HEK293T (cell line): ENCODE measurements at places on chromosomes 2 and 18.
A peak's percentile ranks its signal among the peaks of the same experiment; 100 is the strongest.

DNA sequence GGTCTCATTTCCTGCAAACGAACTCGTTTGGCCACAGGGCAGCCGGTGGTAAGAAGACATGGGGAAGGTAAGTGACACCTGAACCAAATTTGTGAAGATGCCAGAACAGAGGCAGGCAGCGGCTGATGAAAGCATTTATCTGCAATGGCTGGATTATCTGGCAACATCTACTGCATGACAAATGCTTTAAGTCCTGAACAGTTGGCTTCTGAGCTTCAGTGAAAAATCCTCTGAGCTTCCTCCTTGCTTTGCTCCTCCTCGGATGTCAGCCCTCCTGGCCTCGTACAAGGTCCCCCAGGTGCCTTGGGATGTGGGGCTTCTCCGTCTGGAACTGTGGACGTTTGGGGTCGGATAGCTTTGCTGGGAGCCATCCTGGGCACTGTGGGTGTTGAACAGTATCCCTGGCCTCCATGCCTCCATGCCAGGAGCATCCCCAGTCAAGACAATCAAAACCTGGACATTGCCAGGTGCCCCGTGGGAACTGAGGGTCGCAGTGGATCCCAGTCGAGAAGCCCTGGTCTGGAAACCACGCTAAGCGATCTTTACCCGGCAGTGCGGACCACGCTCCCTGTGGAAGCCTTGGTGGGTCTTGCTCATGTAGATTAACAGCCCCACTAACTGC is 49.3 kb downstream of the KCNG2 start:
- DNase-seq: no peak

- no peak for DNase-seq
These were observed 75.1 kb downstream of the CIB4 start for GRCh38 chr2:26566081-26566375.

DNA sequence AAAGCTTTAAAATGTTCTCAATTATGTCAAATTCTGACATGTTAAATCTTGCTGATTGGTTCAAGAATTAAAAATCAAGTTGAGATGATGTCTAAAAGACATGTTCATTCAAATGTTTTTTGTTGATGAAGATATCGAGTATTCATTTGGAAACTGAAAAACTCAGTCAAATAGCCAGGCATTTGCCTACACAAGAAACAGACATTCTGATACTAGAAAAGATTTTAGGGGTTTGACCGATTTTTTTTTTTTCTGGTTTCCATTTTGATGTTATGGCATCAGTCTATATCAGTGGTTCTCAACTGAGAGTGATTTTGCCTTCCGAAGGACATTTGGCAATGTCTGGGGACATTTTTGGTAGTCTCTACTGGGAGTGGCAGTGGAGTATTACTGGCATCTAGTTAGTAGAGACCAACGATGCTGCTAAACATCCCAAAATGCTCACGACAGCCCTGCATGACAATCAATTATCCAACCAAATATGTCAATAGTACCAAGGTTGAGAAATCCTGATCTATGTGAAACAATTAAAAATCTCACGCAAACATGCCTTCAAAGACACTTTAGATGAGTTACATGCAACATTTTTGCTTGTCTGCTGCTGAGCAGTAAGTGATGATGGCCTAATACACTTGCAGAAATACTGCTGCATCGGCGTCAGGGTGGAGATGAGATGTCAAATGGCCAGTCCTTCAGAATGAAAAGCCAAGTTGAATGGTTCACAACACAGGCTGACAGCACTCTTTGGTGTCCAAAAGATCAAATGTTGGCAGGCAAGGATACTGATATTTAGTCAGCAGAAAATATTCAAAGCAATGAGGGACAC is 12.5 kb downstream of the RASGRP3 start:
- DNase-seq: no peak

DNA sequence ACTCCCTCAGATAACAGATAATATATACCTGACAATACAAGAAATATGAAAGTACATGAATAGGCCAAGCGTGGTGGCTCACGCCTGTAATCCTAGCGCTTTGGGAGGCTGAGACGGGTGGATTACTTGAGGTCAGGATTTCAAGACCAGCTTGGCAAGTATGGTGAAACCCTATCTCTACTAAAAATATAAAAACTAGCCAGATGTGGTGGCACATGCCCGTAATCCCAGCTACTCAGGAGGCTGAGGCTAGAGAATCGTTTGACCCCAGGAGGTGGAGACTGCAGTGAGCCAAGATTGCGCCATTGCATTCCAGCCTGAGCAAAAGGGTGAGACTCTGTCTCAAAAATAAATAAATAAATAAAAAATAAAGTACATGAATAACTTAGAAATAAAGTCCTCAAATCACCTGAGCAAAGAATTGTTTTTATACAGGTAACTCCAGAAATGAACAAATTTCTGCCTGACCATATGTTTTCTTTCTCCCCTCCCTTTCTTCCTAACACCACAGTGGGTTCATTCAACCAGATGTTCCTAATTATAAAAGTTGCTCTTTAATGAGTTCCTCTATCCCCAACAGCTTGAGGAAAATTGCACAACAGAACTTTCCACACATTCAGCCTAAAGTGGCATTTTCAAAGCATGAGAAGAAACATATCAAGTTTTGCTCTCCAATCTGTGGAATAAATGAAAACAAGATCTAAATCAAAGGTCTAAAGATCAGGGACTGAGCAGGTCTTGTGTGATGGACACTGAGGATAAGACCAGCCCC is 33.6 kb upstream of the AP1S3 start:
- no peak for DNase-seq

DNA sequence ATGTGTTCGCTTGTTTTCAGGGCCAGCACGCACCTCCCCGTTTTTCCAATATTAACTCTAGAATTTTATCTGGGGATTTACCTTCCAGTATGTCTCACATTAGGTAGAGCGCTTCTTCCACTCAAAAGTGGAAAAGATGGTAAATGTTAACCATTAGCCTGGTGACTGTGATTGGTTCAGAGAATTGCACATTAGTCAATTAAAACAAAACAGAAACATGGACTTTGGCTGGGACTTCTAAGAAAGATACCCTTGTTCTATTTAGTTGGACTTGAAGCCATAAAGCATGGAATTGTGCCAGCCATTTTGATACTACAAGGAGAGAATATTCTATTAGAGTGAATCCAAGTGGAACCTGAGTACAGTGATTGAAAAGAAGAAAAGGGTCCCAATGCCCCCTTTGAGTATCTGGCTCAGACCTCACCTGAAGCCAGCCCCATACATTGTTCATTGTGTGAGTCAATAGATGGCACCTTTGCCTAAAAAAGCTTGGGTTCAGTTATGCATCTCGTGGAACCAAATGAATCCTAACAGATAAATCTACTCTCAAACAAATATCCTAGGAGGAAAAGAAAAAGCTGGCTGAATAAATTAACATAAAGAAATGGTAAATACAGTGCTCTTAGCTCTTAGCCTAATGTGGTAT is 354.3 kb downstream of the IRS1 start:
- DNase-seq: no peak

DNA sequence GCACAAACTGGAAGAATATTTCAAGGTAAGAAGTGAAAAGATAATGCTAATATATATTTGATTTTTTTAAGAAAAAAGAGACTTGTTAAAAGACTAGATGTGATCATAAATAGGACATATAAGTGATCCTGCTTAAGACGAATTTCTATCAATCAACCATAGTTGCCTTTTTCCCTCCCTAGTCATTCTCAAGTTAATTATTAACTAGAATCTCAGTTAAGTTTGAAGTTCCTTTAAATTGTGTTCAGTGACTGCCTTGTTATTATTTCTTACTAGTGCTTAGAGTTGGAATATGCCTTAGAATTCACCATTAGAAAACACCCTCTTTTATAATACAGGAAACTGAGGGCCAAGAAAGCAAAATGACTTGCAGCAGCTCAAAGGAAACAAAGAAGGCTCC is 141.5 kb upstream of the SP5 start:
- DNase-seq: no peak

GRCh38 chr2:217204358-217204757 is 344.5 kb upstream of the TNP1 start:
- no peak for DNase-seq

- no peak for DNase-seq
These were observed 53.0 kb upstream of the ASAP2 start for GRCh38 chr2:9153643-9153980.

GRCh38 chr18:60149316-60149715 is 223.3 kb downstream of the MC4R start:
- no peak for DNase-seq

GRCh38 chr2:38233231-38233983 is 143.7 kb downstream of the ATL2 start:
- peak; percentile 14 for DNase-seq

- no peak for DNase-seq
These were observed 60.1 kb upstream of the IL1RL1 start for GRCh38 chr2:102251042-102251848.

GRCh38 chr2:18153741-18154140 is 275.3 kb downstream of the KCNS3 start:
- DNase-seq: no peak

- no peak for DNase-seq
These were observed 2.0 kb downstream of the SLC14A2 start for GRCh38 chr18:45617284-45617683.

DNA sequence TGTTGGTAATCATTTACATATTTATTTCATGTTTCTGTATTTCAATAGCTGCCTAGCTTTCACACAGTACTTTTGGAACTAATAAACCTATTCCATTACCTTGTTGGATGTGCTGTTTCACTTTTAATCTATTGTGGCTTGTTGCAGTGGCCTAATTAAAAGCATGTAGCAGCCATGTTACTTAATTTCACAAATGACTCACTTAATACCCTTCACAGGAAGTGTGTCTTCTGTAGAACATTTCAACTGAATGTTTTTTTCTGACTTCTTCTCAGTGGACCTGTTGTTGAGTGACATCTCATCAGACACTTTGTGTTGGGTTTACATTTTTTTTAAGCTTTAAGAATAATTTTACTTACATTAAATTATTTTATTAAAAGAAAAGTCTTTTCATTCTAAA is 260.5 kb upstream of the THUMPD2 start:
- no peak for DNase-seq

GRCh38 chr18:58692422-58693185 is 21.3 kb downstream of the MALT1 start:
- no peak for DNase-seq

DNA sequence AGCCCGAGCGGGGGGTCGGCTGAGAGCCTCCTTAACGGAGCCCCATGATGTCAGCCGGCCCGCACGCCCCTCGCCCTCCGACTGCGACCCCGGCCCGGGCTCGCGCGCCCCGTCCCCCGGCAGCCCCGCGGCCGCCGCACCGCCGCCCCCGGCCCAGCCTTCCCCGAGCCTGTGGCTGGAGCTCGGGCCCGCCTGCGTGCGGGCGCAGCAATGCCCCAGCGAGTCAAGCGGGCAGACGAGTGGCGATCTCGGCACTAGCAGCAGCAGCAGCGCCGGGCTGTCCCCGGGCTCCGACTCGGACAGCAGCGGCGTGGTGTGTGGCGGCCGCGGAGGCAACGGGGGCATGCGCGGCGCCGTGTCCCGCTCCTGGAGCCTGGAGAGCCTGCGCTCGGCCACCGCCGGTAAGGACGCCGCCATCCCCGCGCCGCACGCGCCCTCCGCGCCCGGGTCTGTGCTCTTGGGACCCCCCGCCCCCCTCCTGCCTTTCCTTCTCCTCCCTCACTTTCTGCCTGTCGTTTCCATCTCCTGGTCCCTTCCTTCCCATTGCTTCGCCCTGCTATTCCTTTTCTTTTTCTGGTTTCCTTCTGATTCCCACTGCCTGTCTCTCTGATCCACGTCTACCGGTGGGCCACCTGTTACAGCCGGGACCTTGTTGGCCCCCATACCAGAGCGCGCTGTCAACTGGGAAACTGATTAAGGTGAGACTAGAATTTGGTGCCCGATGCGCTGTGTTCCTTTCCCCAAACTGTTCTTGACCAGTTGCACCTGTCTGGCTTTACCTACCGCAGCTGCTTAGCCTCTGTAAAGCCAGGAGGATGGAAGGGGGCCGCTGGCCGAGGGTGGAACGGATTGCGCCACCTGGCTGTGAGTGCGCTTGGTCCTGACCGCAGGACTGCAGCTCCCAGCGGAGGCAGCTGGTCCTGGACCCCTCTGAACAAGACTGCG is 127.4 kb downstream of the ARHGEF4 start:
- DNase-seq: peak; percentile 79

DNA sequence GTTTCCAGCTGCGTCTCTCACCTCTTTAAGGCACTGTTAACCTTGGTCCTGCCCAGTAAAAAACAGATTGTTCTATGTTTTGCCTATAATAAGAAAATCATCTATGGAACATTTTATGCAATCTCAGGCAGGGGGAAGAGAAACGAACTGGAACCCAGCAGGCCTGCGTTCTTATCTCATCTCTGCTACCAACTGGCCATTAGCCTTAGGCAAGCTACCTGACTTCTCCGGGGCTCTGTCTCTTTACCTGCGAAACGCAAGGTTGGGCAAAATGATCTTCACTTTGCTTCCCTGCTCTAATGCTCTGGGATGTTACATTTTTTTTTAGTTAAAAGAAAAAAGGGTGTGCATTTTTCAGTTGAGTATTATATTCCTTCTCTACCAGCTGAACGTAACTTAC is 70.5 kb upstream of the WIPF1 start:
- DNase-seq: no peak

DNA sequence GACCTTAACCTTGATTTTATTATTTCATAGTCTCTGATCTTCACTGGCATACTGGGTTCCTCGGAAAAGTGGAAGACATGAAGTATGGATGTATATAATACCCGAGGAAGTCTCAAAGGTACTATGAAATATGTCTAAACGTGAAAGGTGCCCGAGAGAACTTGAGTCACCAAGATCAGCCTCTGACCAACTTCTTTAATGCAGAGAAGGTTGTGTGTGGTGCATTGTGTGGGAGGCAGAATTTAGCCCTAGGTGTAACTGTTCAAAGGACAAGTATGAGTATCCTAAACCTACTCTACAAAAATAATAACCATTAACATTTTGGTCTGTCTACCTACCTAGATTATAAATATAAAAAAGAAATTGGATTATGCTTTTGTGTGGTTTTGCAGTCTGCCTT is 36.1 kb downstream of the OSBPL6 start:
- DNase-seq: no peak

- DNase-seq: peak; percentile 6
These were observed 1.7 kb downstream of the ACVR2A start for GRCh38 chr2:147846412-147847081.

DNA sequence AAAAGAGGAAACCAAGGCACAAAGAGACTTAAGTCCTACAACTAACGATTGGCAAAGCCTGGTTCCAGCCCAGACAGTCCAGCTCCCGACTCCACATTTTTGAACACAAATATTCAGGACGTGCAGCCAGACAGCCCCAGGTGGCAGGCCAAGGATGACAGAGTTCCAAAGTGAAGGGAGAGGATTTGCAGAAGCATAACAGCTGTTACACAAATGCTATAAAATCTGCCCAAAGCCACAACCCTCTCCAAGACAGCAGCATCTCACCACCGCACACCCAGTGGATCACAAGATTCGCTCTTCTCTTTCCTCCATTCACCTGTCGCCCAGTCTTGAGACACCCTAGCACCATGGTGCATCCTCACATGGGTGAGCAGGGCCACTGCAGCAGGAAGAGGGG is 227.1 kb upstream of the ID2 start:
- DNase-seq: no peak

- no peak for DNase-seq
These were observed 458 bp downstream of the CXXC1 start for GRCh38 chr18:50287028-50287440.

GRCh38 chr2:241925821-241926441 is 56.4 kb downstream of the RTP5 start:
- no peak for DNase-seq
